ENCODE measurements at places on chromosomes 4 and X.

DNA sequence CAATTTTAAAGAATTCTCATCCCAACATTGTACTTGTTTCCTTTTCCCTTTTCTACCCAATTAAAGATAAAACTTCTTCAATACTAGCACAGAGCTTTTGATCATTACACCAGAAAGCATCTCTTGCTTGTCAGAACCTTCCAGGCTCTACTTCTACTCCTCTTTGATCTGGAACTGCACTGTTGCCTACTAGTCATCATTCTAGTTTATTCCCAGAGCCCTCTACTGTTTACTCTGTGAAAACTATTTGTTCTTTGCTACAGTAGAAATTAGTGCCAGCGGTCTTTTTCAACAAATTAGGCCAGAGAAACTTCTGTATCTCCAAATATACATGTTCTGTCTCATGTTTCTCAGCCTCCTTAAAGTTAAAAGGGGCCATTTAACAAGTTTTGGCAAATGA, 46.8 kb upstream of the TMPRSS11F start:
- no peak for DNase-seq

DNA sequence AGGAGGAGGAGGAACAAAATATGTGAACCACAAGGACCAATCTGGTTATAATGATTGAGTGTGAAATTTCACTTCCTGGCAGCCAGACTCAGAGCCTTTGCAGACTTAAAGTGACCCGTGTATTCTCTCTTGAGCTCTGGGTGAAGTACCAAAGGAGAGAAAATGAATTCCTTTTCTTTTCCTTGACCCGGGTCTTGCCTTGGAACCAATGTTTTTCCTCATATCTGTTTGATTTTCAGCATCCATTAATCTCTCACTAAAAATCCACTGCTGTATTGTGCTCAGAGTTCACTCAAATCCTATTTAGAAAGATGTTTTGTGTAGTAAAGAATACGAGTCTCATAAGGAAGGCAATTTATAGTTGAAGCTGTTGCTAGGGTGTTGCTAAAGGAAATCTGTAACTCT, 78.3 kb upstream of the C1QTNF7 start:
- no peak for DNase-seq

- no peak for DNase-seq
These were observed 203.8 kb downstream of the AASDH start for GRCh38 chr4:56183344-56183959.

DNA sequence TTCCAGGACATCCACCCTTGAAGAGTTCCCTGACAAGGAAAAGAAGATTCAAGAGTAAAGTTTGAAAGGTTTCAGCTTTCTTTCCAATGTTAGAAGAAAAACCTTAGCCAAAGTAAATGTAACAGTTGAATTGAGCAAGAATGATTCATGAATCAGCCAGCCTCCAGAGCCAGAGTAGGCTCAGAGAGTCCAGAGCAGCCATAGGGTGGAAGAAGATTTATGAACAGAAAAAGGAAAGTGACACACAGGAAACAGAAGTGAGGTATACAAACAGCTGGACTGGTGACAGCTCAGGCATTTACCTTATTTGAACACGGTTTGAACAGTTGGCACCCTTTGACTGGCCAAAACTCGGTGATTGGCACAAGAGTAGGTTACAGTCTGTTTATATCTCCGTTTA, 63.2 kb downstream of the QDPR start:
- DNase-seq, result no peak
